ENCODE measurements at places on chromosomes 3 and 15.
A peak's percentile ranks its signal among the peaks of the same experiment; 100 is the strongest.

DNA sequence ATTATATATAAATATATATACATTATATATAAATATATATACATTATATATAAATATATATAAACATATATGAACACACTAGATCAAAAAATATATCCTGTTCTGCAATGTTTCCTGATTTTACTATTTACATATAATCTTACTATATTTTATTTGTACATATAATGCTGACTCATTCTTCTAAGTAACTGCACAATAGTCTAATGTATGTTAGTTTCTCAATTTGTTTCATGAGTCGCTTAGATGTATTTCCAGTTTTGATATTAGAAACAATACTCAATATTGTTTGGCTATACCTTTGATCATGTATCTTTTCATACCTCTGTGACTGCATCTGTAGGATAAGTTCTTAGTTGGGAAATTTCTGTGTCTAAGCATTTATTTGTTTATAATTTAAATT lies 669.9 kb upstream of the CCDC54 start:
- ATAC-seq = no peak

DNA sequence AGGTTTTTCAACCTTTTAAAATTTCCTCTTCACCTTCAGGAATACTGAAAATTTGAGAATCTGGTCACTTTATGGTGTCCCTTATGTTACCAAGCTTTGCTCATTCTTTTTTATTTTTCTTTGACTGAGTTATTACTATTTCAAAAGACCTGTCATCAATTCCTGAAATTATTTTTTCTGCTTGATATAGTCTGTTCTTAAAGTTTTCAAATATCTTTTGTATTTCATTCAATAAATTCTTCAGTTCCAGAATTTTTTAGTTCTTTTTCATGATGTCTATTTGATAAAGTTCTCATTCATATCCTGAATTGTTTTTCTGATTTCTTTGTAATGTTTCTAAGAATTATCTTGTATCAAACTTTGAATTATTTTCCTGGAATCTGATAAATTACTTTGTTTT lies 63.9 kb downstream of the UQCC5 start:
- no peak for ATAC-seq

DNA sequence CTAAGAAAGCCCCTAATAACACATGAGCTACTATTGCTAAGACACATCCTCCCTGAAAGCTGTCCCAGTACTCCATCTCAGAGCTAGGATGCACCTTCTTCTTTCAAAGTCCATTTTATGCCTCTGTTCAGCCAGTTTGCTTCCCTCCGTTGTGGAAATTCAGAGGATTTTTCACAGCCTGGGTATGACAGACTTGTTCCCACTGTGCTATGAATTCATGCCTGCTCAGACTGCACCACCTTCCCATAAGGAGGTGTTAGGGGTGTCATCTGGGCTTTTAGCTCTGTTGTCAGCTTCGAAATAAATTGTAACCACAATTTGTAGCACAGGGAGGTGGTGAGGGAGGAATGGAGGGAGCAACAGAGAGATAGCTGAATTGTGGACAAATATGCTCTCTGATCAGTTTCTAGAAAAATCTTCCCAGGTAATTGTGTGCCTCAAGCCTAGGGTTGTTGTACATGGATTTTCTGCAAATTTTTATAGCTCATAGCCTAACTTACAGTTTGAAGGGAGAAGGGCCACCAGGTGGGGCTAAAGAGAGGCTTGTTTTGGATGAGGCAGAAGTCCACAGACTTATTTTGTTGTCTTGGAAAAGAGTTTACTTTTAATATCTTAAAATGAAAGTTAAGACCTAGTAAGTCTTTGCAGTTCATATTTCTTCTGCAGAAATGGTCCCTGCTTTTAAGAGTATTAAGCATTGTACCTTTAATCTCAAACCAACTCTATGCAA lies 462.0 kb downstream of the PDCD6IP start:
- no peak for ATAC-seq

- ATAC-seq = no peak
Observed at GRCh38 chr3:44833394-44833793, 28.3 kb upstream of the TMEM42 start.

DNA sequence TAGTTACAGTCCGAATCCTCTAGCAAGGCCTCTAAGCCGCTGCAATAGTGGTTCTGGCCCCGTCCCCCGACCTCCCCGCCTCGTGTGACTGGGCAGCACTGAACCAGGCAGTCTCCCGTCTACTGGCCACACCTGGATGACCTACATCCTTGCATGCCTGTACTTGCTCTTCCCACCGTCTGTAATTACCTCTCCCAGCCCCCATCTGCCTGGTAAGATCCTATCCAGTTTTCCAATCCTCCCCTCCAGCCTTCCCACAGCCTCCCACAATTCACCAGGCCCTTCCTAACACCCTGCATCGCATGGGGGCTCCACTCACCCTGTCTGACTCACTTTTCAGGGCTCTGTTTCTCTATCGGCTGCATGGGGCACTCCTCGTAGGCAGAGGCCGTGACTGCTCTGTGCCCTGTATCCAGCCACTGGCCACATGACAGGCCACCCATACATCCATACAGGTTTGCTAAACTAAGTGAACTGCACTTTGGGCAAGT lies 32.8 kb downstream of the XXYLT1 start:
- no peak for ATAC-seq

DNA sequence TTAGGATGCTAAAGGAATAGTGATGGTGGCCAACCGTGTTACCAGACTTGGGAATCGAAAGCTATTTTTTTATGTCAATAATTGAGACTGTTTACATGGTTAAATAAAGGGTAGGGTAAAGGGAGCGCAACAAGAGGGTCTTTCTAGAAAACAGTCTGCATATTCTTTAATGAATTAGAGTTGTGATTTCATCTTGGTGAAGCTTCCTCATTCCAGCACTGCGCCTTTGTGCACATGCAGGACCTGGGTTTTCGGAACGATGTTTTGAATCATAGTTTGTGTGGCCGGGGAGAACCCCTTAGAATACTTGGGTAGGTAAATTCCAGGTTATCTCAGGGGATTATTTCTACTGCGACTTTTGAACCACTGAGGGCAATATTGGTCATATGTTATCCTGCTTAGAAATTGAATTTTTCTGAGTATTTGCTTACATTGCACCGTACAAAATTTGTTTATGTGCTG lies 1.3 kb downstream of the PIK3CA start:
- peak; percentile 60 for ATAC-seq

- no peak for ATAC-seq
Observed at GRCh38 chr15:77581896-77582569, 50.7 kb downstream of the LINGO1 start.

All from stimulated activated memory B cell treated with anti-CD40 and anti-IgM and Interleukin-4, amounts not matched to agents 10 μg/mL and 1 μg/mL and 100 μg/mL, for 72 hours (primary cell).